SK-N-MC (cell line): ENCODE measurements at places on chromosomes 5 and 9.

DNA sequence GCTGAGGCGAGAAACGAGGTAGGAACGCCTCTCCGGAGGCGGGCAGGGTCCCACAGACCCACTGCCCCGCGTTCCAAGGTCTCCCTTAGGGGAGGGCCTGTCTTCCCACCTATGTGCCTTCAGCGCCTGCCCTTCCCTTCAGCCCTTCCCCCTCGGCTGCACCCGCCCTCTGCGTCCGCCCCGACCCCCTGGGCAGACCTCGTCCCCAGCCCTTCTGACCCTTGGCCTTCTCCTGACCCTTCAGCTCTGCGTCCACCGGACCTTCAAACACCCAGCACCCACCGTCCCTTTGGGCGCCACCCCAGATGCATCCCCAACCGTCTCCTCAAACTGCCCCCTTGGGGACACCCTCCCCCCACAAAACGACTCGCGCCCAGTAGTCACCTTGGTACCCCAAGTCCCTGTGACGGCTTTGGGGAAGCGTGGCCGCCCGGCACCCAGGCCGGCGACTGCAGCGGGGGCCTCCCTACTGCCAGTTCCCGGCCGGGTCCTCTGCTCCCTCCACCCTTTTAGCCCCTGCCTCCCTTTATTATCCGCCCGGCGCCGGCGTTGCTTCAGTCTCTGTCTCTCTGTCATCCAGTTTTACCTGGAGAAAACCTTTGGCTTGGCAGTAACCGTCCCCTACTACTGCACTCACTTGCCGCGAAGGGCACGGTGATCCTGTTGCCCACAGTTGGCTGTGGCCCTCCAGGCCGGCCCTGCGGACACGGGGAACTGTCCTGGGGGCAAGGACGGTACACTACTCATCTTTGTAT is 421 bp downstream of the RUSC2 start:
- no peak for DNase-seq

GRCh38 chr5:73940801-73941200 is 314.8 kb downstream of the ARHGEF28 start:
- no peak for DNase-seq

- no peak for DNase-seq
Measured at GRCh38 chr9:30035761-30036160, 2348.7 kb upstream of the ACO1 start.

- no peak for DNase-seq
Measured at GRCh38 chr9:105672711-105673234, 10.5 kb downstream of the TAL2 start.

DNA sequence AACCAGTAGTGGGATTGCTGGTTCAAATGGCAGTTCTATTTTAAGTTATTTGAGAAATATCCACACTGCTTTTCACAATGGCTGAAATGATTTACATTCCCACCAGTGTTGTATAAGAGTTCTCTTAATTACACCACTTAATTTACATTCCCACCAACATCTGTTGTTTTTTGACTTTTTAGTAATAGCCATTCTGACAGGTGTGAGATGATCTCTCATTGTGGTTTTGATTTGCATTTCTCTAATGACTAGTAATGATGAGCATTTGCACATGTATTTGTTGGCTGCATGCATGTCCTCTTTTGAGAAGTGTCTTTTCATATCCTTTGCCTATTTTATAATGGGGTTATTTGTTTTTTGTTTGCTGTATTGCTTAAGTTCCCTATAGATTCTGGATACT is 688.3 kb downstream of the PRR16 start:
- no peak for DNase-seq

GRCh38 chr9:126261584-126262356 is 64.9 kb upstream of the MVB12B start:
- DNase-seq, result no peak

- no peak for DNase-seq
Measured at GRCh38 chr9:108108852-108109448, 619.4 kb upstream of the KLF4 start.

- no peak for DNase-seq
Measured at GRCh38 chr5:127176769-127177168, 103.5 kb upstream of the C5orf63 start.

DNA sequence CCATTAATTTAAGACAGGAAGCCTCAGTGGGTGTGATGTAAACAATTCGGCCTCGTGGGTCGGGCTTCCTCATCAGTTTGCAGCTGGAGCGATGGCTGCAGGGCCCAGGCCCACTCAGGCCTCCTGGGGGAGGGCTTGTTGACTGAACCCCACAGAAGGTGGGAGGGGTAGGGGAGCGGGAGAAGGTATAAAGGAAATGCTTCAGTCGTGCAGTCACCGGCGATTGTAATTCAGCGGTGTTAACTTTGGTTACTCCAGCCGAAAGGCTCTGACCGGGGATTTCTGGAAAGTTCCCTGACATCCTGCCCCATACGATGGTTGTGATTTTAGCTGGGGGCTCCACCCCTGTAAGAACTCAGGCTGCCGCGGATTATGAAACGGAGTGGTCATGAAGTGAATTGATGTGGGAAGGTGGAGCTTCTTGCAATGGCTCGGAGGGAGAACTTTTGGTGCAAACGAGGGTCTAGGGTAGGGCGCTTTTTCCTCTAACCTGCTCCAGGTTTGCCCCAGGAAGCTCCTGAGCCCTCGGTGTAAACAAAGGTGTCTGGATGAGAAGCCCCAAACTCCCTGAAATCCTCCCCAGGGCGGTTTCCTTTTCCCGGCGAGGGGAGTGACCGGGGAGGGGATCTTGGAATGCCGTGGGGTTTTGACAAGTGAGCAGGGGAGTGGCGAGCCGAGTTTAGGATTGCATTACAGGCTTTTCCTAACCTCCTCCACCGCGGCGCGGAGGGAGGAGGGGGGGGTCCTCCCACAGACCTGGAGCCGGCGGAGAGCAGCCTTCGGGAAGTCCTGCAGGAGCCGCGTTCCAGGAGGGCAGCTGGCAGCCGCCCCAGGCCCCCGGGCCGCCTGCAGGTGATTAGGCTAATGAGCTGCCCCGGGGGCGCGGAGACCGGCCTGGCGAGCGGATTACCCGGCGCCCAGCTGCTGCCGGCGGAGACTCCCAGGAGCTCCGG is 215.5 kb downstream of the PDZD2 start:
- DNase-seq, result no peak

DNA sequence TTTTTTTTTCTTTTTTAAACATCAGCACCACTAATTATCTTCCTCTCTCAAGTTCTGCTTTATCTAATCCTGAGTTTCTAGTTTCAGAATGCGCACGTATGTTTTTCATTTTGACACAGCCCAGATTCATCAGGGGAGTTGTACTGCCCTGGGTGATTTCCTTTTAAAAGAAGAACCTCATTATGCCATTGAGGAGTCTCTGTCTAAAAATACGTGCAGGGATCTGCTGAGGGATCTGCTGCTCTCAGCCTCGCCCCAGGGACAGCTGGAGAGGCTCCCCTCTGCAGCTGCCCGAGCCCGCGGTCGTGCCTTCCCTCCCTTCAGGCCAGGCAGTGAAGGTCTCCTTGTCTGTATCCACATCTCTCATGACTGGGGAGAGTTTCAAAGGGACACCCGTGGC is 273.1 kb downstream of the ARHGEF28 start:
- no peak for DNase-seq

DNA sequence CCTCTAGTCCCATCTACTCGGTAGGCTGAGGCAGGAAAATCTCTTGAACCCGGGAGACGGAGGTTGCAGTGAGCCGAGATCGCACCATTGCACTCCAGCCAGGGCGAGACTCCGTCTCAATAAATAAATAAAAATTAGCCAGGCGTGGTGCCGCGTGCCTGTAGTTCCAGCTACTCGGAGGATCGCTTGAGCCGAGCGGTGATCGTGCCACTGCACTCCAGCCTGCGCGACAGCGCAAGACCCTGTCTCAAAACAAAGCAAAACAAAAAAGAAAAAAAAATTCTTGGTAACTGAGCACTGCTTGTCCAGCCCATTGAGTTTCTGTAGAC is 710 bp upstream of the WDR55 start:
- no peak for DNase-seq

DNA sequence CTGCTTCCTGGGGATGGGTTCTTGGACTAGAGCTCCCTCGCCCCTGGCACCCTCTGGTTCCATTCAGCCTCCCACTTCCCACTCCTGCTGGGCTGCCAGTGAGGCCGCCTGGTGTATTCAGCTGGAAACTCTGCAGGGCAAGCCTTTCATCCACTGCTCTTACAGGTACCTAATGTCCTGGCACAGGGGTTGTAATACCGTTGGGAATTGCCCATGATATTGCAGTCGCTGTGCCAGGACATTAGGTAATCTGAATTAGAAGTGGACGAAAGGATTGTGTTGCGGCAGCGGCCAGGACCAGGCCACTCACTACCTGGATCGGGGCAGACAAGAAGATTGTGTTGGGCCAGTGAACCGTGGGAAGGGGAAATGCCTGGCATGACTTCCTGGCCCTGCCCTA is 13.1 kb downstream of the TMOD1 start:
- DNase-seq, result no peak

- DNase-seq, result peak; percentile 45
Measured at GRCh38 chr5:35319333-35320002, 89.2 kb upstream of the PRLR start.

DNA sequence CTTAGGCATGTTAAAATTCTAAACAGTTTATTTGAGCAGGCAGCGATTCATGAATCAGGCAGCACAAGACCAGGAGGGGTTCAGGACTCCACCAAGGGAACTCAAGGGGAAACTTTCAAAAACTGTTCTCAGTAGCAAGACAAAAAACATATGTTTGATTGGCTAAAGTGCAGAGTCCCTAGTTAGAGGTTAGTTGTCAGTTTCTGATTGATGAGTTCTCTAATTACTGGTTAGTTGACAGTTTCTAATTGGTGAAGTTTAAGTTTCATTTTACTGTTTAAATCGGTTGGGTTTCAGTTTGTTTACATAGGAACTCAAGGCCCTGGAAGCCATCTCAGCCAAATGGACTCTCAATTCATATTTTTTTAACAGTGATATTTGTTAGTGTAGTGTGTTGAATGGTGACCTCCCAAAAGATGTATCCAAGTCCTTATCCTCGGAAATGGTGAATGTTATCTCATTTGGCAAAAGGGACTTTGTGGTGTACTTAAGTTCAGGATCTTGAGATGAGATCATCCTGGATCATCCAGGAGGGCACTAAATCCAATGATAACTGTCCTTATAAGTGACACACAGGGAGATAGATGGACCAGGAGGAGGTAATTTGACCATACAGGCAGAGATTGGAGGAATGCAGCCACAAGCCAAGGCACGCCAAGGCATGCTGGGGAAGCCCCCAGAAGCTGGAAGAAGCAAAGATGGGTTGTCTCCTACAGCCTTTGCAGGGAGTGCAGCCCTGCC is 219.2 kb upstream of the RAI14 start:
- DNase-seq, result no peak

GRCh38 chr5:87392170-87392569 is 20.6 kb downstream of the CCNH start:
- DNase-seq, result no peak

DNA sequence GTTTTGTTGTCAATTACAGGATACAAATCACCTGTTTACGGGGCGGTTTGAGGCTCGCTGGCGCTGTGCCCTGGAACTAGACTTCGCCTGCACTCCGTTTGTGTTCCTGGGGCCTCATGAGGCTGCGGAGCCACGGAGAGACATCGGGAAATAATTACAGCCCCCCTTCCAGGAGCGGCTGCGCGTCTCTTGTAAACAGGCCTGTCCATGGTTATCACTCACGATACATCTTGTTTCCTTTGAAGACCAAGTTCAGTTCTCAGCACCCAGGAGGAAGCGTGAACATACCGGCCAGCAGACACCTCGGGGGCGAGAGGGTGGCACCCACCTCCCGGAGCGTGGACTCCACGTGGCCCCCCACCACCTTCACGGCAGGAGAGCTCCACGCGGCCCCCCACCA is 297.1 kb upstream of the IRX4 start:
- DNase-seq, result no peak

- DNase-seq, result no peak
Measured at GRCh38 chr5:5017827-5018577, 122.1 kb upstream of the ADAMTS16 start.

GRCh38 chr9:117334101-117334500 is 80.8 kb downstream of the ASTN2 start:
- DNase-seq, result no peak

GRCh38 chr5:160978944-160979343 is 126.9 kb upstream of the ATP10B start:
- no peak for DNase-seq

DNA sequence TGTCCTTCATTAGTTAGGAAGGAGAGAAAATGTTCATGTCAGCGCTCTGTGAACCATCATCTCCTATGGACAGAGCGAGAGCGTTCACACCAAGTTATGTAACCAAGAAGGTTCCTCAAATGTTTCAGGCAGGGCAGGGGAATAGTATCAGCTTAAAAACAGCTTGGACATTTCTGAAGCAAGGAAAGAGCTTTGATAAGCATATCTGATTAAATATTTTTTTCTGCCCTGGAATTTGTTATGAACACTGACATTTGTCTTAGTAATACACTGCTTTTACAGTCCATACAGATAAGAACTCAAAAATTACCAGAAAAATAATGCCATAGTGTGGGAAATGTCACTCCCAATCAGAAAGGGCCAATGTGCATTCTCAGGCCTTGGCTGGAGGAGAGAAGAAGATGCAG is 66.3 kb upstream of the LIFR start:
- no peak for DNase-seq

- no peak for DNase-seq
Measured at GRCh38 chr9:132451276-132451675, 41.3 kb downstream of the CFAP77 start.

- DNase-seq, result peak; percentile 64
Measured at GRCh38 chr9:28774433-28775235, 1201.4 kb upstream of the C9orf72 start.

- no peak for DNase-seq
Measured at GRCh38 chr5:115382989-115383388, 86.5 kb upstream of the CCDC112 start.

DNA sequence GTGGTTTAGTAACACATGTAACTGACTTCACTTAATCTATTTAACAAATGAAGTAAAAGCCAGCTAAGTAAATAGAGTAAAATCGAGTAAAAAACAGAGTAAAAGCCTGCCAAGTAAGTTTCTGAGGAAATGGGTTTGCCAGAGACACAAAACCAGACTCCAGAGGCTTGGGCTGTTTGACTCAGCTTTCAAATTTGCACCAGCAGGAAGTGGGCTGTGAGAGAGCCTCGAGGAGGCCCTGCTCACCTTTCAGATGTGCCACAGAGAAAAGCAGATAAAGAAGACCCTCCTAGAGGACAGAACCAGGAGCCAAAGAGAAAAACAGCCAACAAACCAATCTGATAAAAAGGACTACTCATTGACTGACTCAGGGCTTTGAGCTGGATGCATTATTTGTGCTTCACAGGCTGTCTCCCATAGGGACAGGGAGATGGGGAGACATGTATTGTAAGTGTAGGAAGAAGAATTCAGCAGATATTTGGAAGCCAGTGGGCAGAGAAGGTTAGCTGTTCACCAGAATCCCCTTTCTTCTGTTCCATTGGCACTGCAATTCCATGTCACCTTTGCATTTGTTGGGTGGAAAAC is 14.4 kb upstream of the AMACR start:
- DNase-seq, result no peak
